Suppressor macrophage treated with lipopolysaccharide for 1 hour (primary cell): ENCODE measurements at places on chromosomes 16 and 17.

DNA sequence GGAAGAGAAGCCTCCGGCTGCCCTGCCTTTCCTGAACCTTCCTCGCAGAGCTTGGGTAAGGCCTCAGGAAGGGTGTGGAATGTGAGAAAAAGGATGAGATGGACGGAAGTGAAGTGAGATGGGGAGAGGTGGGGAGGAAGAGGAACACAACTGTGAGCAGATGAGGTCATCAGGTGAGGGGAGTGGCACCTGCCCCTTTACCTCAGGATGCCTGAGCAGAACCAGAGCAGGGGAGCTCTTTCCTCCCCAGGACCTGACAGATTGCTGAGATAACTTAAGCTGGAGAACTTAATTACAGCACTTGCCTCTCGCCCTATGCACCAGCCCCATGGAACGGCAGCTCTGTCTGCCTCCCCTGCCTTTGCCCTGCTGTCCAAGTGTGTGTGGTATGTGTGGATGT, 29.8 kb downstream of the TMEM132E start:
- no peak for DNase-seq

DNA sequence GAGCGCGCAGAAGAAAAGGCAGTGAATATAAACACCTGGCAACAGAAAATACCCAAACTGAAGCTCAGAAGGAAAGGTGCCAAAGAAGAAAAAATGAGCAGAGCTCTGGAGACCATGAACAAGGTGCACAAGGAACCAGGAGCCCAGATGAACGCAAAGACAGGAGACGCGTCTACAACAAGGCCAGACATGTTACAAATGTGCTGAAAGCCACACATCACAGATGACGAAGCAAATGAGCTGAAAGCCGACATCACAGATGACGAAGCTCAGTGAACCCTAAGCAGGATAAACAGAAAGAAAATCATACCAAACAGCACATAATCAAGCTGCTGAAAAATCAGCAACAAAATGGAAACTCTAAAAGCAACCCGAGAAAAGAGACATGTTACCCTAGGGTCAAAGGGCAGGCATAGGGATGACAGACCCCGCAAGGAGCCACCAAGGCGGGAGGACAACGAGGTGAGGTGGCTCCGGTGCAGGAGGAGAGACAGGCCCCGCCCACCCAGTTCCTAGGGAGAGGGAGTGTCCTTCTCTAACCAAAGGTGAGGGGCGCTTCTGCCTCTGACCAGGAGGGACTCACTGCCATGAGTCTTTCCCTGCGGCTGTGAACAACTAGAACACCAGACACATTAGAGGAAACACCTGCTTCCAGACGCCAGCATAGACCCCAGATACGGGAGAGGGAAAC, 39.1 kb downstream of the CCDC57 start:
- DNase-seq, result no peak

- DNase-seq, result no peak
Measured at GRCh38 chr17:77036841-77037381, 103.9 kb upstream of the SEC14L1 start.

DNA sequence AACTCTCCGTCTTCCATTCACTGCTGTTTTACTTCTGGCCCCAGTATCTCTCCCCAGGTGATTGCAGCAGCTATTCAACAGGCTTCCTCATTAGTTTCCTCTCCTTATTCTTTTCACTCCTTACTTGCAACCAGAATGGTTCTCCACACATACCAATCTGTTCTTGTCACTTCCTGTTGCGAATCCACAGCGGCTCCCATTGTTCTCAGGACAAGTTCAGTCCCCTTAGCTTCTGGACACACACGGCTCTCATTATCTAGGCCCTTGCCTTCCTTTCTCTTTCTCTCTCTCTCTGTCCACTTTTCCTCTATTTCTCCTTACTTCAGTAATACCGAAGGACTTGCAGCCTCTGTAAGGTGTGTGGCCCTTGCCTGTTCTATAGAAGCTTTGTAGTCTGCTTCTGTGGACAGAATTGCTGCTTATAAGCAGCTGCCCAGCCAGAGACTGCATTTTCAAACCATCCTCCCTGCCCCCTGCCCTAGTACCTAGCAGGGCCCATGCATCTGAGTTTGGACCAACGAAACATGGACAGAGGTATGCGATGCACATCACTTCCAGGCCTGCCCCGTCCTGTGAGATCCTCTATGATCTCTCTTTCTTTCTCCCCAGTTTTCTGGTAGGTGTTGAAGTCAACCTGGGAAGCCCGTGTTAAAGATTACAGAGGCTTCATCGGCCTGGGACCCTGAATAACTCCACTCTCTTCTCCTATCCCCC, 45.7 kb downstream of the VAT1L start:
- no peak for DNase-seq

- DNase-seq, result no peak
Measured at GRCh38 chr16:27699540-27699939, 149.6 kb downstream of the KATNIP start.
